ENCODE measurements at places on chromosomes 3 and 15. TPM values are rescaled to one million over a fixed set of nuclear protein-coding genes. Genes with fewer than 3 reads are reported as not detected.

GRCh38 chr15:89806559-89807550 lies 7.8 kb downstream of the ANPEP start:
- no peak for DNase-seq

- DNase-seq: peak; percentile 64
Measured at GRCh38 chr3:12187448-12188327, 29.0 kb upstream of the TIMP4 start.

Gene PGBD4
- total RNA-seq: 1.7 TPM

- no peak for DNase-seq
Measured at GRCh38 chr15:40807888-40808461, 702 bp upstream of the DNAJC17 start.

Gene CLRN1
- total RNA-seq: not detected

DNA sequence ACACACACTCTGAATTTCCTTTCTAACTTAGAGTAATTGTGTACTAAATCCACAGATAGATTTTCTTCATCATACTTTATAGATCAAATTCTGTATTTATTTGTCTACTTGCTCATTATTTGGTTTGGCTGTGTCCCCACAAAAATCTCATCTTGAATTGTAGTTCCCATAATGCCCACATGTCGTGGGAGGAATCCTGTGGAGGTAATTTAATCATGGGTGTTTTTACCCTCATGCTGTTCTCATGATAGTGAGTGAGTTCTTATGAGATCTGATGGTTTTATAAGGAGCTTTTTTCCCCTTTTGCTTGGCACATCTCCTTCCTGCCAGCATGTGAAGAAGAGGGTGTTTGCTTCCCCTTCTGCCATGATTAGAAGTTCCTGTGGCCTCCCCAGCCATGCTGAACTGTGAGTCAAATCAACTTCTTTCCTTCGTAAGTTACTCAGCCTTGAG lies 198.3 kb upstream of the TGFBR2 start:
- DNase-seq: no peak

Gene HRH1
- 1.4 TPM for total RNA-seq

DNA sequence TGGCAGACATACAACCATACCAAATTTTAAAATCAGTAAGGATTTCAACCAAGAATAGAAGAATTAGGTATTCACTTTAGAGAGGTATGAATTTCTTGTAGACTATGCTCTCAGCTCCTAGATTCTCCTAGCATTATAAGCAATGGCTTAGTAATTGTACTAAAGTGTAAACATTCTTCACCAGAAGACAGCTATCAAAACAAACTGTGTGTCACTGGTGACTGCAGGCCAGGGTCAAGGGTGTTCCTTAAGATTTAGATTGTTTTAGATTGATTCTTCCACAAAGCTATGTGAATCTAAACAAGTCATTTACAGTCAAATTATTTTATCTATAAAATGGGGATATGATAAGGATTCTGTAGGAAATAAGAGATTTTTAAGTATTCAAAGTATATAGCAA lies 23.1 kb upstream of the GP5 start:
- DNase-seq: no peak

DNA sequence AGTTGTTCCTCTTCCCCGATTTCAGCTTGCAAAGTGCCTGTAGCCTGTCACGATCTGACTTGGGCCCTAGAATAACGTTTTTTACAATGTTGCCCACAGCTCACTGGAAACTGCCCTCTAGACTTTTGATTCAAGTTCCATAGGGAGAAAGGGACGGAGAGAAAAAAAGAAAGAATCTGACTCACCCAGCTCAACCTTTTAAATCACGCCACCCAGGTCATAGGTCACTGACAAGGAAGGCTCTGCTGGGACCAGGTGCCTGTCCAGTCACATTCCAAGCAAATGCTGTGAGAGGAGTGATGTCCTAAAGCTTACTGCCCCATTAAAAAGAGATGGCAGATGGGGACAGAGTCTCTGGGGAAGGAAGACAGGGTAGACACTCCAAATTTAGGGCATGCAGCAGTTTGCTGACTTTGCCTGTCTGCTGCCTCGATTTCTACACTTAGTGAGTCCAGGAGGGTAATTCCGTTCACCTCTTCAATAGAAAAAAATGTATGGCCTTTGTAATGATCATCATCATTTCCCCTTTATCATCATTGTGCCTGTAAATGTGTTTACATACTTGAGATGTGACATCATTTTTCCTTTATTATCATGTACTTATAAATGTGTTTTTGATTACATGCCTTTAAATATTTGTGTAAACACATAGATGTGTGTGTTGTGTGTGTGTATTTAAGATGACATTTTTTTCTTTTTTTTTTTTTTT lies 8.4 kb upstream of the MYO1E start:
- DNase-seq: no peak

GRCh38 chr3:163481738-163482137 lies 1596.6 kb downstream of the SI start:
- no peak for DNase-seq

Gene ITPKA
- 6.0 TPM for total RNA-seq

- no peak for DNase-seq
Measured at GRCh38 chr3:54541369-54541768, 386.5 kb downstream of the LRTM1 start.

Gene UBA5
- total RNA-seq: 38.3 TPM

DNA sequence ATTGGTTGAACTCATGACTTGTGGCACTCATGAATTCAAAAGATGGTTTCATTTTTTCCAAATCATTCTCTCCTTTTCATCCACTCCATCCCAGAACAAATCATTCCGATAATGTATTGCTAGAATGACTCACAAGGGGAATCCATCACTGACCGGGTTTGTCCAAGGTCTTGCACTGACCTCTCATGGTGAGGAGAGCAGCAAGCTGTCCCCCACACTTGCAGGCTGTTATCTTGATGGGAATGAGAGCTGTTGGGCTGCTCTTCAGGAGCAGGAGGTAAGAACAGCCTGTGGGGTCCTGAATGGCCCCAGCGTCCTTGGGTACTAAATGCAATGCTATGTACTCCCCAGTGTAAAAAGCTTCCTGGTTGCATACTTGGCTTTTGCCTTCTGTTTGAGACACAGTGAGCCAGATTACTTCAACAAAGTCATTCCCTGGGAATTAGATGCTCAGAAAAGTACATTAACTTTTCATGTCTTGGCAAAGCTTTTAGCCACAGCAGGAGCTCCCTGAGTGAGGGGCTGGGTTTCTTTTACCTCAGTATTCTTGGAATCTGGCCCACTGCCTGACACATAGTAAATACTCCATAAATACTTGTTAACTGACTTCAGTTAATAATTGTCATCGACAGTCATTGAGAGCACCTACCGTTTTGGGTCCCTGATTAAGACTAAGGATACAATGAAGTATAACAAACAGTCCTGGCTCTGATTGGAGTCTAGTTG lies 24.1 kb downstream of the CCNL1 start:
- peak; percentile 26 for DNase-seq

Gene GNAT1
- total RNA-seq: not detected

DNA sequence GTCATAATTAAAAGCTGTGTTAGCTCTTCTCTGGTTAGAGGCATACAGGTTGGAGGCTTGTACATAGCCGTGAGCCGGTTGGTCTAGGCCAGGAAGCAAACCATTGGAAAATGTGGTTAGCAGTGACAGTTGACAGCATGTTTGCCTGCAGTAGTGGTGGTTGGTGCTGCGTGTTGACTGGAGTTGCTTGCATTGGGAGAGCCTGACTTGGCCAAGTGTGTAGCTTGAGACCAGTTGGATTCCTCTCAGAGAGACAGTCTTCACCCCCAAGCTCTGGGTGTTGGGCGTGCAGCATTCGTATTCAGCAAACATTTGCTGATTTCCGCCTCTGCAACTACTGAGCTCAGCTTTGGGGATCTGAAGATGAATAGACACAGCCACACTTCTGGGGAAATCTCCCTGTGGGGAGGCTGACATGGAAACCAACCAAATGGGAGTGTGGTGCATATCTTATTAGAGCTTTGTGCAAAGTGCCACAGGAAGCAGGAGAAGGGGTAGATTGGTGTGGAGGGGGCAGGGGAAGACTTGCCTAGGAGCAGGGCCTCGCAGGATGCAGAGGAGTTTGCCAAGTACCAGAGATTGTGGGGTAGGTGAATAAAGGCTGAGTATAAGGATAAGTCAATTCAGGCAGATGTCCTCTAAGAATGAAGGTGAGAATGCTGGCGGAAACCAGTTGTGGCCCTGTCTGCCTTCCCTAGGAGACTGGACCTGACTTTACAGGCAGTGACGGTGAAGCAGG lies 83.5 kb downstream of the IGF1R start:
- no peak for DNase-seq

- no peak for DNase-seq
Measured at GRCh38 chr3:130699765-130700164, 46.9 kb downstream of the PIK3R4 start.

DNA sequence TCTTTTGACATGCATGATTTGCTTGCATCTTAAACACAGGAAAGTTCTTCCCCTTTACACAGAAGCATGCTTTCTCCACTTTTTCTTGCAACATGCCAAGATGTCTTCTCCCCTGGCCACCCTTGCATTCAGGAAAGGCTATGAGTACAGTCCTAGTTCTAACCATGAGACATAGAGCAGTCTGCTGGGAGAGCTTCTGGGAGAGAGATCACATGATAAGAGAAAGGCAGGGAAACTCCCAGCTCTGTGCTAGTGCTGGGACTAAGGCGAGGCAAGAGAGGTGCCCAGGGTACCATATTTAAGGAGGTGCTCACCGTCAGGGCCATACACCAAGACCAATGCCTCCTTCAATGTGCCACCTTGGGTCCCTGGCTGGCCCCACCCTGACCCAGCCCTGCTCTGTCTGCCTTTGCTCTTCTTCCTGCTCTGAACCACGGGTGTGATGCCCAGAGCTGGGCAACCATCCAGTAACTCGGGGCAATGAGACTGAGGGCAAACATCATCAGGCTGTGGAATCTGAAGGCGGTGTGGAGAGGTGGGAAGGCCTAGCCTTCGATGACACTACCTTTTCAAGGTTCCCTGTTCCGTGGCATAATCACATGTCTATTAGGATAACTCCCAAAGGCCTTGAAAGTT lies 77.4 kb upstream of the PRR20G start:
- no peak for DNase-seq

DNA sequence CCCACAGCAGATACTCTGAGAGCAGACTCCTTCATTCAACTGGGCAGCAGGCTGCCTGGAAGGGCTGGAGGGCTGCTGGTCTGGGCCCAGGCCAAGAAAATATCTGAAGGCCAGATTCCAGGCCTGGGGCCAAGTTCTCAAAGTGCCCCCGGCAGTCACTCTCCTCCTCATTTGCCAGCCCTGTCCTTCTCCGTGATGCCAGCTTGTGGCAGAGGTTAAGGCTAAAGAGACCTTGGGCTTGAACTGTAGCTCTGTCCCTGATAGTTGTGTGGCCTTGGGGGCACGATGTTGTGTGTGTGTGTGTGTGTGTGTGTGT lies 39.0 kb downstream of the FAM3D start:
- peak; percentile 84 for DNase-seq

Gene SUCLG2
- total RNA-seq: 122 TPM
